ENCODE measurements at places on chromosomes 16 and 17.
A peak's percentile ranks its signal among the peaks of the same experiment; 100 is the strongest.

- no peak for DNase-seq
Observed at GRCh38 chr16:57745768-57746167, 10.2 kb downstream of the KATNB1 start.

GRCh38 chr17:13244513-13244912, 226.7 kb upstream of the ELAC2 start:
- no peak for DNase-seq

- DNase-seq: no peak
Observed at GRCh38 chr16:75181630-75182029, 25.3 kb downstream of the CTRB2 start.

DNA sequence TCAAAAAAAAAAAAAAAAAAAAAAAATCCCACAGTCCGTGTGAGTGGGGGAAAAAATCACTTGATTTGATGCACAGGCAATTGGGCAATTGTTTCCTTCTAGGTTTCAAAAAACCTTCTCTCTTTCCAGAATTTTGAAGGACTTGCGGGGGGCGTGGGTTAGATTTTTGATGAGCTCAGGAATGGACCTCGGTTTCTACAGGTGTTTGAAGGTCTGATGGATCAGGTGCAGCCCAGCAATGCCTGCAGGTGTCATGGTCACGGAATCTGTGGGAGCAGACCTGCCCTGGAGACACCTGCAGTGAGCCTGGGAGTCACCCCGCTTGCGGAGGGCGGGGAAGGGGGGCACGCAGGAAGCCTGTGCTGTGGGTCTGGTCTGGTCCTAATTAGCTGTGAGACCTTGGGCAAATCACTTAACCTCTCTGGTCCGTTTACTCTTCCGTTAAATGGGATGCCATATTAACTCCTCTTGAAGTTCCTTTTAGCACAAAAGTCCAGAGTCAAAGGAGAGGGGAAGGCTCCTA, 174.2 kb downstream of the IRF8 start:
- DNase-seq: no peak

DNA sequence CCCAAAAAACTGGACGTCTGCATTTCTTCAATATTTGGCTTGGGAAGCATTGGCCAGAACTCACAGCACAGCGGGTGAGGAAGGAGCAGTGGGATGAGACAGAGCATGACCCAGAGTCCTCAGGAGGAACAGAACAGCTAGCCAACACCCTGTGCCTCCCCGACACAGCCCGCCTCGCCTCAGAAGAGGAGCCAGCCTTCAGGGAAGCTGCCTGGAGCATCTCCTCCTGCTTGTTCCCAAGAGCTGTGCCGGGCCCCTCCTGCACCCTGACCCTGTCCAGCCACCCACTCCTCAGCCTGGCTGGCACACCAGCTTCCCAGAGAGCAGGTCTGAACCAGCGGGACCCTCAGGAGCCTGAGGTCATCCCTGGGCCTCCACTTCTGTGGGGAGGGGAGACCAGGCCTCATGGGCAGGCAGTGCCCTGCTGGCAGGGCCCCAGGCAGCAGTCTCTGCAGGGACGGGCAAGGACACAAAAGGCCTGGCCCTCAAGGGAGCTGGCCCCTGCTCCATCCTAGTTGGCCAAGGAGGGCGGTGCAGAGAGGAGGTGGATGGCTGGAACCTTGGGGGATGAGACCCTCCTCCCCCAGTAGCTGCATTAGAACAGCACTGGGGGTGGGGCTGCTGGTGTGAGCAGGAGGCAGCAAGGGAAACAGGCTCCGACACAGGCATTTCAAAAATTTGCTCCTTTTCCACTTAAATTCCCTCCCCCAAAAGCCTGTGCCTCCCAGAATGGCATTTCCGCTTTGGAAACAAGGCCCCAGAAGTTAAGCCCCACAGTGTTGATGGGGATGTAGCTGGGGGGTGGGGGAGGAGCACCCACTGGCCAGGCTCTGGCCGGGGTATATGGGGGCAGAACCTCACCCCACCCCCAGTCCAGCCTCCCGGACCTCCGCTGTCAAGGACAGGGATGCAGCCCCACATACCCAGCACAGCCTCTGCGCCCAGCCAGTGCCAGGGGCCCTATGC, 1.8 kb upstream of the BCAR1 start:
- no peak for DNase-seq

- no peak for DNase-seq
Observed at GRCh38 chr17:74861662-74862107, 2.0 kb upstream of the GRIN2C start.

DNA sequence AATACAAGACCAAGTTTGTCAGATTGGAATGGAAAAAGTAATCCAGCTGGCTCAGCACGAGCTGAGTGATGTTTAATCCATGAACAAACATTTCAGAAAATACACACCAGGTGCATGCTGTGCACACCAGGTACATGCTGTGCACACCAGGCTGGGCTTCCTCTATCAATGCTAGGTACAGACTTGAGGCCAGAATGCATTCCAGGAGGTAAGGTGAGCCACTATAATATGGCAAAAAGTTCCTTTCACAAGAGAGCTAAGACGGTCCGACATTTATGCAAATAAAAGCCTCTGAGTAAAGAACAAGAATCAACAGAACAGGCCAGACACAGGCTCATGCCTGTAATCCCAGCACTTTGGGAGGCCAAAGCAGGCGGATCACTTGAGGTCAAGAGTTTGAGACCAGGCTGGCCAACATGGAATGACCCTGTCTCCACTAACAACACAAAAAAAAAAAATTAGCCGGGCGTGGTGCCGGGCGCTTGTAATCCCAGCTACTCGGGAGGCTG, 128.2 kb downstream of the ZNF778 start:
- DNase-seq: peak; percentile 59

DNA sequence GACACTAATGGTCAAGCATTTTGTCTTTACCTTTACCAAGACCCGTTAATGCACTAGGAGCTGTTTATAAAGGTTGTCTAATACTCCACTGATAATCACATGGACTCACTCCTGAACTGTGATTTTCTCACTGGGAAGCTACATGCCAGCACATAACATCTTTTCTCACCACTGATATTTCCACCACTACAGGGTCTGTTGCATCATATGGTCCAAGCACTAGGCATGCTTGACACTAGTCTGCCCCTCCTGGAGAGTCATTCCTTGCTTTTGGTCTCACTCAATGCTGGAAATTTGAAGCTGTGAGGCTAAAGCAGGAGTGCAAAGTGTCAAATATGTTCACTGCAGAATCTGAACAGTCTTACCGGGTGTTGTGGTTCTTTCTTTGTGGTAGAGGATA, 1576.8 kb downstream of the CDH8 start:
- no peak for DNase-seq

GRCh38 chr17:83062818-83063671, 16.4 kb upstream of the METRNL start:
- DNase-seq: no peak

DNA sequence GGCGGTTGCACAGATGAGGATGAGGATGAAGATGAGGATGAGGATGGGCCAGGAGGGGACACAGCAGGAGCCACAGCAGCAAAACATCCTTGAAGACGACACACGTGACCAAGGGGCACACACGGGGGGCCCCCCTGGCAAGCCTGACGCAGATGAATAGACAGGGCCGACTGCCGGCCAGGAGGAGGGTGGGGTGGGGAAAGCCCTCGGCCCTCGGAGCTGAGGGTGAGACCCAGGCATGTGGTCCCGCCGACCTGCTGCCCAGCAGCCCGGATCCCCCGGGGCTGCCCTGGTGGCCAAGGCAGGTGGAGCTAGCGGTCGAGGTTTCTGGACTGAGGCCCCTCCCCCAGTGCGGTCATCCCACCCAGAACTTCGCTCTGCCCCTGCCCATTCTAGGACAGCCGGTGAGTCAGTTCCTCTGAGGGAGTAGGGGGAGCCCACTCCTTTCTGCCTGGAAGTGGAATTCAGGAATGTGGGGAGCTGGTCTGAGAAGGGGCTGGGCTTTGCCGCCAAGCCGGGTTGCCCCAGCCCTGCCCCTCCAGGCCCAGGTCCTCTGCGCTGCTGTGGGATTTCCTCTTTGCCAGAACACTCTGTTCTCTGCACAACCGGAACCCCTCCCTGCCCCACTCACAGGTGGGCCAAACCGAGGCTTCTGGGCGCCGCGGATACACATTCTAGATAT, 9.9 kb downstream of the CYGB start:
- no peak for DNase-seq

DNA sequence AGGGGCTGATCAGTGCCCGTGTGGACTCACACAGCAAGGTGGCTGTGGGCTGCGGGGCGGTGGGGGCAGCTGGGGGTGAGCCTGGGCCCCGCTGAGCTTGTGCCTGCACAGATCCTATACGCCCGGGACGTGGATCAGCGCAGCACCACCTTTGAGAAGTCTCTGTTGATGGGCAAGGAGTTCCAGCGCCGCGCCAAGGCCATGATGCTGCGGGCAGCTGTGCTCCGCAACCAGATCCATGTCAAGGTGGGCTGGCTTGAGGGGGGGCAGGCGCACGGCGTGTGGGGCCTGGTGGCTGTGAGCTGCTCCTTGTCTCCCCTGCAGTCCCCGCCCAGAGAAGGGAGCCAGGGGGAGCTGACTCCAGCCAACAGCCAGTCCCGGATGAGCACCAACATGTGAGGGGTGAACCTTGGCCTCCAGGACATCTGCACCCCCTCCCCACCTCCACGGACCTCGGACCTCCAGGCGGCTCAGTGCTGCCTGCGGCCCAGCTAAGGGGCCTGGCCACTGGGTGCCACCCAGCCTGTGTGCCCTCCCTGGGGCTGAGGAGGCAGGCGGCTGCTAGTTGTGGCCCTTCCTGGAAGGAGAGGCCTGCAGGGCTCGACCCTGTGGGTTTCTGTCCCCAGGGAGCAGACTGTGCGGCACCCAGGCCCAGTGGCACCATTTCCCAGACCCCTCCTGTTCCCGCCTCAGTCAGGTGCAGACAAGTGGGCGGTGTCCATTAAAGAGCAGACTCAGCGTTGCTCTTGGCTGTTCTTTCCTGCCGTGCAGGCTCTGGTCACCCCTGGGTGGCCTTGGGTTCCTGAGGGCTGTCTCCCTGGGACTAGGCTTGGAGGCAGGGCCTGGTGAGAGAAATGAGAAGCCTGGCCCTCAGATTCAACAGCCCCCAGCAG, 5.3 kb downstream of the GPS1 start:
- no peak for DNase-seq

DNA sequence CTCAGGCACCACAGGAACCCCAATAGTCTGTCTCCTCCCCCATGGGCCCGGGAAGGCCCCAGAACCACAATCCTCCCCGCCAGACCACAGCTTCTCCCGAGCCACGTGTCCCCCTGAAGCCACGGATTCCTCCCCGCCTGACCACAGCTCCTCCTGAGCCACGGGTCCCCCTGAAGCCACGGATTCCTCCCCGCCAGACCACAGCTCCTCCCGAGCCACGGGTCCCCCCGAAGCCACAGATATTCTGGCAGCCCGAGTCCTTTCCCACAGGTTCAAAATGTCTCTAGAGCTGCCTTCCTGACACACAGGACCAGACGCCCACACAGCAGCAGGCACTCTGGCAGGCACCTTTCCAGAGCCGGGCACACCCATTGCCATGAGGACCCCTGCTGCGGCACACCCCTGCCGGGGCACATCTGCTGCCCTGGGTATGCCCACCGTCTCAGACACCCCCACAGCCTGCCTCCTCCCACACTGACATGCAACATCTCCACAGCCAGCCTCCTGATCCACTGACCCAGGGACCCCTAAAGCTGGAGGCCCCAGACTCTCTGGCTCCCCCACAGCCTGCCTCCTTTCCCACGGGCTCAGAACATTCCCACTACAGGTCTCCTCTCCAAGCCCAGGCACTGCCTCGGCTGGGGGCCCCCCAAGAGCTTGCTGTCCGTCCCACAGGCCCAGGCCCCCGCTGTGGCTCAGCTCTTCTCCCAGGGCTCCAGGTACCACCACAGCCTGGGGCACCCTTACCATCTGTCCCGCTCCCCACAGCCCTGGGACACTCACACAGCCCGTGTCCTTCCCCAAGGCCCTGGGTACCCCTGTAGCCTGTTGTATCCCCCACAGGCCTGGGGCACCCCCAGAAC, 2.2 kb downstream of the KIAA0753 start:
- no peak for DNase-seq

GRCh38 chr17:50218071-50218759, 16.8 kb upstream of the COL1A1 start:
- no peak for DNase-seq

- no peak for DNase-seq
Observed at GRCh38 chr16:57700781-57701551, 6.4 kb downstream of the DRC7 start.
